ENCODE measurements at places on chromosomes 6 and 20.

- no peak for DNase-seq
Observed at GRCh38 chr20:47156301-47157137, 200.0 kb downstream of the ZMYND8 start.

DNA sequence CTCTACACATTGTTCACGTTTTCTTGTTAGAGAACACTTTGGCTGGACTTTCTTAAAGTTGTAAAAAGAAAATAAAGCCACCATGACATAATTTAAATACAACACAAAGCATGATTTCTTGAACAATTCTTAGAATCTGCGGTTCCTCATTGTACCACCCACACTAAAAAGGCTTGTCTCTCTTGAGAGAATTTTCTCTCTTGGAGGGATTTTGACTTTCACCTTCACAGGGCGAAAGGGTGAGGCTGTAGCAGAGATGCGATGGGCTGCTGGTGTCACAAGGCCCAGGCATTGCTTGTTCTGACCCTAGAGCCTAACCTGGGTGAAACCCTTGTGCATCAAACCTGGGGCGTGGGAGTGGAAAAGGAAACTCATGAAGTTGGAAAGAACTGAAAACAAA is 122.7 kb upstream of the RIPOR2 start:
- no peak for DNase-seq

- no peak for DNase-seq
Observed at GRCh38 chr6:136137008-136137692, 113.0 kb downstream of the MTFR2 start.

- no peak for DNase-seq
Observed at GRCh38 chr6:21406316-21406715, 187.2 kb upstream of the SOX4 start.

- DNase-seq: peak; percentile 24
Observed at GRCh38 chr6:13413466-13413862, 73.9 kb downstream of the GFOD1 start.

DNA sequence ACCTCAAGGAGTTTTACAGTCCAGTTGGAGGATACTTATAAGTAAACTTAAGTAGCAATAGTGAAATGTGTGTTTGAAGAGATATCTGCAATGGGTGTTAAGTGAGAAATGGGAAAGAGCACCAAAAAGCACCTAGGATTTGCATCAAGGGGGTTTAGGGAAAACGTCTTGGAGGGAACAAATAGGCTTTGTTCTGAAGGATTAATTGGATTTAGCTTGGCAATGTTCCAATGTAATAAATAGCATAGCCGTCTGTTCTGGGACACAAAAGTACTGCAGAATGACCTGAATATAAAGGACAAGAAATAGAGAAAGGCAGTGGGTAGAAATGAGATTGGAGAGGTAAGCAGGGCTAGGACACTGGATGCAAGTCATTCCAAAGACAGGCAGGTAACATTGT is 2.8 kb upstream of the MYO6 start:
- DNase-seq: no peak

GRCh38 chr20:62349556-62350097 is 17.5 kb downstream of the LAMA5 start:
- DNase-seq: no peak

DNA sequence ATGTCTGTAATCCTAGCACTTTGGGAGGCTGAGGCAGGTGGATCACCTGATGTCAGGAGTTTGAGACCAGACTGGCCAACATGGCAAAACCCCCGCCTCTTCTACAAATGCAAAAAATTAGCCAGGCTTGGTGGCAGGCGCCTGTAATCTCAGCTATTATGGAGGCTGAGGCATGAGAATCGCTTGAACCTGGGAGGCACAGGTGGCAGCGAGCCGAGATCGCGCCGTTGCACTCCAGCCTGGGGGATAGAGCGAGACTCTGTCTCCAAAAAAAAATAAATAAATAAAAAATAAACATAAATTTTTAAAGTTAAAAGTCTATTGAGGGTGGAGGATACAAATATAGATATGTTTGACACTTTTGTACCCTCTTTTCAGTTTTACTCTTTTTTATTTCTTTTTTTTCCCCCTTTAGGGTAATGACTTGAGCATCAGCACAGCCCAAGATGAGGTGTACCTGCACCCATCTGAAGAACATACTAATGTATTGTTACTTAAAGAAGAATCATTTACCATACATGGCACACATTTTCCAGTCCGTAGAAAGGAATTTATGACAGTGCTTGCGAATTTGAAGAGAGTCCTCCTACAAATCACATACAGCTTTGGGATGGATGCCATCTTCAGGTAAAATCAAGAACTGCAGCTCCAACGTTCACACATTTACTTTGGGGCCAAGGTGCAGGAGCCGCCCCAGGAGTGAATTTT is 368.9 kb downstream of the LAMA2 start:
- peak; percentile 37 for DNase-seq

DNA sequence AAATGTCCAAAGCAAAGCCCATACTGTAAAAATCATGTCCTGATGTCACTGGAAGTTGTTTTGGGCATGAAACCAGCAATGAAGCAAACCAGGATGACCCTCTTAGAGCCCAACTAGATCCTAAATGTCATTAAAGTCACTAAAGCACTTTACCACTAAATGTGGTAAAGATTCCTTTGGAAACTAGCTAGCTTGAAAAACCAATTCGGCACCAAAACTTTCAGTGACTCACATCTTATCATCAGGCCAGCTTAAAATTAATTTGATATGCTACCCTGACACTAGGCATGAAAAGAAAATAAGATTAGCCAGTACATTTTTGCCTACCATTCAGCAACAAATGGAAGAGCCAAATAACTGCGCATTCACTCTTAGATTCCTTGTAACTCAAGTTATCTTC is 145.8 kb downstream of the PACRG start:
- DNase-seq: no peak

- no peak for DNase-seq
Observed at GRCh38 chr6:118469468-118469867, 78.6 kb upstream of the PLN start.
